ENCODE measurements at places on chromosomes 13 and 19.

GRCh38 chr13:40794414-40795368 is 5.3 kb downstream of the SLC25A15 start:
- DNase-seq: no peak

- DNase-seq: no peak
Measured at GRCh38 chr13:25752957-25753551, 298.8 kb downstream of the SHISA2 start.

DNA sequence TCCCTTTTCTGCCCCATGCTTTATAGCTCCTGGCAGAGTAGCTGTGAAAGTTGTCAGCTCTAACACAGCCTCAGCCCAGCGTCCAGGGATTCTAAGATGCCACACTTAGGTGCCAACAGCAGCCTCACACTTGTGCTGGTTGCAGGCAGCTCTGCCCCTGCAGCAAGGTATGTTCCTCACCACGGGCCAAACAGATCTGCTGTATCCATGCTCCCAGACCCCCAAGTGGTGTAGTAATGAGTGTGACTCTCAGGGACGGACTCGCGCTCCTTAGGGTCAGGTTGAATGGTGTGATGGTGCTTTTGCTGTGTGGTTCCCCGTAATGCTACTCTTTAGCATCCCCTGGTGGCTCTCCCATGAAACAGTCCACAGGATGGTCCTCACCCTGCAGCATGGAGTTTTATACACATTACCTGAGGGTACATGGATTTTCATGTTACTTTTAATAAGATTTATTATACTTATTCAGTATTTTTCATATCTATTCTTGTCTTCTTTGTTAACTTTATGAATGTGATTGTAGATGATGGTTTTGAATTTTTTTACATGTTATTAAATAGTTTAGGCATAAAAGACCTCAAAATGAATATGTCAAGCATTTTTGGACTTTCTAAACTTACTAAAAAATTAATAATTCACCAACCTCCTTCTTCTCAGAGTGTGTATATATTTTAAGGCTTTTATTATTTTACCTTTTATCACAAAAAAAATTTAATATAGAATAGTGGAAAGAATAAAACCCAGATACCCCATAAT is 232.5 kb downstream of the SLC7A1 start:
- no peak for DNase-seq

DNA sequence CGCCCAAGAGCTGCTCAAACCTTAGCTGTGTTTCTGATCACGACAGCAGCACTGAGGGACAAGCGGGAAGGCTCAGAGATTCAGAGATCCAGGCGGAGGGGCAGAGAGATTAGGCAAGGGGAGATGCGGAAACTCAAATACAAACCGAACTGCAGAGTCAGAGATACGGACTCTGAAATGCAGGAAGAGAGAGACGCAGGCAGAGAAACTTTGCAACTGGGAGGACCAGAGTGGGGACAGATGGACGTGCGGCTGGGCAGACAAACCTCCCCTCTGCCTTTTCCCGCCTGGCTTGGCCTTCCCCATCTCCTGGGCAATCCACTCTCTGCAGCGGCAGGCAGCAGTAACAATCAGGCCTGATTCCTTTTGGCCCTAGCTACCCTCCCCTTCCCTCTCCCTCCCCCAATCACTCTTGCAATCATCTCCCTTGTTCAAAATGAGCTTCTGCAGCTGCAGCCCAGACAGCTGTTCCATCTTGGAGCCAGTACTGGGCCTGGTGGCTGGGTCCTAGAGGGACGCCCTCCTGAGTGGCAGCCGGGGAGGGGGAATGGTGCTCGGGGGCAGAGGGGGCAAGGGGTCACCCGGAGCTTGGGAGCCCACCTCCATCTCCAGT is 29.7 kb downstream of the OLFM2 start:
- no peak for DNase-seq

DNA sequence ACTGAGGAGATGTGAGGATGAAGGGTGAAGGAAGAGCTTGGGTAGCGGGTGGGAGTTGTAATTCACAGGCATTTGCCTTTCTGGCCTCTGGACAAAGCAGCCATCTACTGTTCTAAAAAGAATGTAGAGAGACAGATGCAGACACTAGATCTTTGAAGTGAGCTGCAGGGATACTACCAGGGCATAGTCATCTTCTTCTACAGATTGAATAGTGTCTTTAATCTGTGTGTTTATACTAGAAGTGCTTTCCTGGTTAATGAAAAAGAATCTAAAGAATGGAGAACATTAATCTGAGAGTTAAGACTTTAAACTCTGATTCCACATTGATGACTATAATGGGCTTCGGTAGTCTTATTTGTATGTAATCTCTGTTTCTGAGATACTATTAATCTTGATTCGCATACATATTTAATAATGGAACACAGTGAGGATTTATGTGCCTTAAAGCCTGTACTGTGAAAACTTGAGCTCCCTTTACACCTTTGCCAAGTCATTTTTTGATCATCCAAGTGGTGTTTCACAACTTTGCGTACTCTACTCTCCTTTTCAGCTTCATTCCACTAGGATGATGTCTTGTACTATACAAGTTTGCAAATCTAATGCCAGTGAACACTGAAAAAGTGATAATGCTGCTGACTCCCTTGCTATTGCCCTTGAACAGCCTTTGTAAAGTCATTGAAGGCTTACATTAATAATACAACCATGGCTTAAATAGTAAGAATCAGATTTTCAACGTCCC is 2199.4 kb upstream of the PCDH20 start:
- no peak for DNase-seq

DNA sequence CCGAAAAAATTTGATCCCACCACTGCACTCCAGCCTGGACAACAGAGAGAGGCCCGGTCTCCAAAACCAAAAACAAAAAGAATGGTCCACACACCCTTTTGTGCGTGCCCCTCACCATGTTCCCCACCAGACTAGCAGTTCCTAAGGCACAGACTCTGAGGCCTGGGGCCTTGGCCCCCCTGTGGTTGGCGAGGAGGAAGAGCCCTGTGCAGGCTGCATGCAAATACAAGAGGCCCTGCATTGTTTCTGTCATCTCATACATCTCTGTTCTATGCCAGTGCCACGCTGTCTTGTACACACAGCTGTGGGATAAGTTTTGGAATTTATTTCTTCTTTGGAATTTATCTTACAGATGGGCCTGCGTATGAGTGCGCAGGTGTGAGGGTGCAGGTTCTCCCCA is 4.7 kb upstream of the YJEFN3 start:
- no peak for DNase-seq

DNA sequence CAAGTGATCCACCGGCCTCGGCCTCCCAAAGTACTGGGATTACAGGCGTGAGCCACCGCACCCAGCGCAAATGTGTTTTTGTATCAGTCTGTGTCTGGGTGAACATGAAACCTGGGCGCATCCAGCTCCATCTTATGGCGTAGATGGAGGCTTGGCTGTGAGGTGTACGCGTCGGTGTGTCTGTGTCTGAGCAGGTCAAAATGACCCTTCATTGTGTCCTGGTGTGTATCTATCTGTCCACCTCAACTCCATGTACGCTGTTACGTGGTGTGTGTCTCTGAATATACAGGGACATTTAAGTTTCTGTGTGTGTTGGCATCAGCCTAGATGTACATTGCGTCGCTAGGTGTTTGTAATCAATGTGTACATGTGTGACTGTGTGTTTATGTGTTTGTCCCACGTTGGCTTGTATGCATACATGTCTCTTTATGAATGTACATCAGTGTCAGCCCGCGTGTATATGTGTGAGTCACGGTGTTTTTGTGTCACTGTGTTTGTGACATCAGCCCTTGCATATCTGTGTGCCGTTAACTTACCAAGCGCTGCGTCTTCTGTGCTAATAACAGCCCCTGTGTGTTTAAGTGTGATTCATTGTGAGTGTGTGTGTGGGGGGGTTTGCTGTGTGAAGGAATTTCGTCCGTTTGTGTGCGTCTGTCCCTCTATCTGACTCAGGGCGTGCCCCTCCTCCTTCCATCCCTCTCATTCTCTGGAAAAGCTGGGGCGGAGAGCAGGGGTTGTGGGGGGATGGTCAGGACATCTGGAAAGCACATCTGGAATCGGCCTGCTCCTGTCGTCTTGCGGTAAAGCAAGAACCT is 6.4 kb downstream of the AXL start:
- no peak for DNase-seq

DNA sequence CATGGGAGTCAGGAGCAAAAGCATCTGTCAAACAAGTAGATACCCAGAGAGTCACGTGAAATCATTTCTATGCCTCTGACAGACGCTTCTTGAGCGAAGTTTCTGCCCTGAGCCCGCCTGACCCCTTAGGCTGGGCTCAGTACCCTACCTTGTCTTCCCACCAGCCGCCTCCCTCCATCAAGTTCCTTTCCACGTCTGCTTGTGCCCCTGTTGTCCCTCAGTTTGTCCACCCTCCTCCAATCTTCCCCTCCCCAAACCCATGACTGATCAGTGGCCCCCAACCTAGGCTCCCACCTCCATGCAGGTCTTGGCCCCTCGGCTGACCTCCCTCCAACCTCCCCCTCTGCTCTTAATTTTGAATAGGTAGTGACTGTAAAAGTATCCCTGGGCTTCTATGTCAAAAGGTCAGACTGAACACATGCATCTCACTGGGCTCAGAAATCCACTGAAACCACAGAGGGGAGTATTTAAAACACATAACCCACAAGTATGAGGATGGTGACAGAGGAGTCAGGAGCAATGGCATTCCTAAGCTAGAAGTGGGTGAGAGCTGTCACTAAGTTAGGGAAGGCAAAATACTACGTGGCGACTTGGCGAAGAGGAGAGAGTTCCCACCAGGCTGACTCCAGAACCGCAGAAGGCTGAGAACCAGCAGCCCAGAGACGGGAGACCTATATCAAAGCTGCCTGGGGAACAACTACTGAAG is 1.7 kb upstream of the ZNF446 start:
- DNase-seq: no peak

- DNase-seq: no peak
Measured at GRCh38 chr19:31317570-31317969, 31.7 kb downstream of the TSHZ3 start.

- no peak for DNase-seq
Measured at GRCh38 chr13:97468331-97468730, 34.4 kb downstream of the RAP2A start.

DNA sequence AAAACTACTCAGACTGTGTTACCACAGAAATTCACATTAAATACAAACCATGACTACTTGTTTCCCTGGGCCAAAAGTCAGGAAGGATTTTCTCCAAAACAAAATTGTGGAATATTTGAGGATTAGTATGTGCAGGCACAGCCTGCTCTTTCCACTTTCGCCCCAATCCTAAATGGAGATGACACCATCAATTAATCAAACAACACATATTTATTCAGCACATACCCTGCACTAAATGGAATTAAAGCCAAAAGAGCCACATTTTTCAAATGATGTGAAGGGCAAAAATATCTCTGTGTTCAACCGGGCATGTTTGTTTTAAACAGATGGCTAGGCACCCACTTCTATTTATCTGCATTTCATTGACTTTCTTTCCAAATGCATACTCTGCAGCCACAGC is 523.1 kb downstream of the DCT start:
- DNase-seq: no peak

GRCh38 chr19:43798546-43799409 is 3.5 kb downstream of the LYPD5 start:
- no peak for DNase-seq

DNA sequence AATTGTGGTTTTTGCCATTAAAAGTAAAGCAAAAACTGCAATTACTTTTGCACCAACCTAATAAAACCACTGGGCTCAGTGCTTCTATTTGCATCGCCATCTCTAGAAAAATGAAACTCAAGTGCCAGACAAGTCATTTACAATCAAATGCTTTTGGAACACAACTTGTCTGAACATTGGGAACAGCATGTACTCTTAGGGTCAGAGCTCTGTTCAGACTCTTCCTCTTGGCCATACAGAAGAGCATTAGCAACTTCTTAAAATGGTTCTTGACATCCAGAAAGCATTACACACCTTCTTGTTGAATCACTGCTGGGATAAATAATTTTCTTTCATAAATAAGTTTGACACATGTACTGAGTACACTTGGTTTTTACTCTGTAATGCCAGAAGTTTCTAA is 272.5 kb downstream of the DCLK1 start:
- no peak for DNase-seq

DNA sequence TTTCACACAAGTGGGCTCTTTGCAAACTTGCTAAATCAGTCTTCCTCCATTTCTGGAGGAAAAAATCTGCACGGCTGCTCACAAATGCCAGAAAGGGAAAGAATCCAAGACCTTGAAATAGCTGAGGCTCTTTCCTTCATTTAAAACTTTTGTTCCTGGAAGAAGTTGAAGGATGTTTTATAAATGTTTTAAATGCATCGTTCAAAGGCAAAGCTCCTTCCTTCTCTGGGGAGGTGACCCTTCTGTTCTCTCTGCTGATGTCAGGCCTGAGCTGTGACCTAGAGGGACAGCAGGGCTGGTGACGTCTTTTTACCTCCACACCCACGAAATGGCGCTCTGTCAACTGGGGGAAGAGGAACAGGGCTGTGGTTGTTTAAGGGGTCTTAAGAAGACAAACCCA is 376.4 kb upstream of the ZNF507 start:
- DNase-seq: no peak

DNA sequence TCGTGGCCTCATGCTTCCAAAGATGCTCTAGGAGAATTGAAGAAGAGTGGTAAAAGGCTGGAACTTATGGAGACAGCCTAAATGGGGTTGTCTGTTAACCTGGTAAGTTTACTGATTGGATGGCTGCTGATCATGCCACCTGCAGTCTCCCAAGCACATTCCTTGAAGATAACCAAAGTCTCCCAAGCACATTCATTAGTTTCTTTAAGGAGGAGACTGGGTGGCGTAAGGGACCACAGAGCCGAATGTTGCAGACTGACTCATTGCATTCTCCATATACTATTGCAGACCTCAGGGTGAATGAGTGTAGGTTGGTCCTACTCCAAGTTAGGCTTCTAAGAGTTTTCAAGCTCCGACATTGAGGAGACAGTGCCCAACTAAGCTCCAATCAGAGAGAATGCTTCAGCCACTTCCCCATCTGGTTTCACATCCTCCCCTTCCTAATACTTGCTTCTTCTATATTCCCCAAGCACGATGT is at the start of gene IGFL3:
IGFL3 (minus strand) TSS at position 51 of the 478 bp plus-strand sequence; CDS start at position 12, 39 bp downstream.
- no peak for DNase-seq

DNA sequence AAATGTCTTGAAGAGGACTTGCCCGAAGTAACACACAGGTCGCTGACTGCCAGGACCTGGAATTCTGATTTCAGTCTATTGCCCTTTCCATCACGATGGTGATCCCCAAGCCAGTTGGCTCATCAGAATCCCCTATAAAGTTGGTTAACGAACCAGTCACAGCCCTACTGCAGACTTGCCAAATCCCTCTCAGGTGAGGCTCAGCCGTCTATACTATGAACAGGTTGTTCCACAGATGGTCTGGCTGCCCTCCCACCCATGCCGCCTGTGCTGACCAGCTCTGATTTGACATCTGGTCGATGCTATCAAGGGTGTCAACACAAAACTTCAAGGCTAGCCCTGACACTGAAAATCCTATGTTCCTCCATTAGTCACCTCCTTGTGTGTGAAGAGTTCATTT is 90.0 kb downstream of the RNASEH2B start:
- DNase-seq: no peak

- no peak for DNase-seq
Measured at GRCh38 chr13:73096173-73096572, 37.4 kb downstream of the KLF5 start.

GRCh38 chr13:95112883-95113282 is 188.4 kb downstream of the ABCC4 start:
- DNase-seq: no peak
